ENCODE measurements at places on chromosomes 3 and 15.

DNA sequence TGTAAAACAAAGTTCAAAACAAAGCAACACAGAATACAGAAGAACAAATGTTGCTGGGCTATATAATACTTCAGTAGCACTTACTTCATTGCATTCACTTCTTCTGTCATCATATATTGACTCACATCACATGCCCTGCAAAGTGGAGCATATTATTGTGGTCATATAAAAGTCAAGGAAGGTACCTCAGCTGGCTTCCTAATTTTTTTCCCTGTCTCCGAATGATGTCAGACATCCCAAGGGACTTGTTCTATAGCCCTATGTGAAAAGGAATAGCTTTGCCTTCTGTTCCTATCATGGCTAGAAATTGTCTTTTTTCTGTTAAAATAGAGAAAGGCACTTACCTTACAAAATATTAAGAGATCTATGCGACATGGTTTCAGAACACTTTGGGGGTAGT lies 109.4 kb downstream of the LRTM1 start:
- DNase-seq: no peak

DNA sequence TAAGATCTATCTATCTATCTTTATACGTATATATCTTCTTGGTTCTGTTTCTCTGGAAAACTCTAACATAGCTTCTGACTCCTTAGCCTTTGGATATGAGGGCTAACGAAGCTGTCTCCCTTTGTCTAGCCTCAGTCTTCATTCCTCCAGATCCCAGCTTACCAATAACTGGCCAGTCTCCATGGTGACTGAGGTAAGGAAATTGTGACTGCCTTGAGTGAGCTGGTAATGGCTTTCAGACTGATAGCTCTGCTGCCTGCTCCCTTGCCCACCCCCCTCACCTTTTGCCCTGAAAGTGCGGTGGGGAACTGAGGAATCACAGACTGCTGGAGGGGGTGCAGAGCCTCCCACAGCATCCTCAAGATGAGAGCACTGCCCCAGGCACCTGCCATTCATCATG lies 65.8 kb upstream of the ABHD17C start:
- no peak for DNase-seq

GRCh38 chr3:36635731-36636130 lies 128.6 kb downstream of the DCLK3 start:
- no peak for DNase-seq

DNA sequence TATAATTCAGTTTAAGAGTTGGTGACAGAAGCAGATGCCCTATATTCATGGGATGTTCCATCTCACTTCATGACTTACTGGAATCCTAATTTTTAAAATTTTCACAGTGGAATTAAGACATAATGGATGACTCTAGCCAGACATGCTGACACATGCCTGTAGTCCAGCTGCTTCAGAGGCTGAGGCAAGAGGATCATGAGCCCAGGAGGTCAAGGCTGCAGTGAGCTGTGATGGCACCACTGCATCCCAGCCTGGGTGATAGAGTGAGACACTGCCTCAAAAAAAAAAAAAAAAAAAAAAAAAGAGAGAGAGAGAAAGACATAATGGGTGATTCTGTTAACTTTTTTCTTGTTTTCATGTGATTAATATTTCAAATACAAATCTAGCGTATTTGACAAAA lies 123.6 kb downstream of the KLHL25 start:
- no peak for DNase-seq

DNA sequence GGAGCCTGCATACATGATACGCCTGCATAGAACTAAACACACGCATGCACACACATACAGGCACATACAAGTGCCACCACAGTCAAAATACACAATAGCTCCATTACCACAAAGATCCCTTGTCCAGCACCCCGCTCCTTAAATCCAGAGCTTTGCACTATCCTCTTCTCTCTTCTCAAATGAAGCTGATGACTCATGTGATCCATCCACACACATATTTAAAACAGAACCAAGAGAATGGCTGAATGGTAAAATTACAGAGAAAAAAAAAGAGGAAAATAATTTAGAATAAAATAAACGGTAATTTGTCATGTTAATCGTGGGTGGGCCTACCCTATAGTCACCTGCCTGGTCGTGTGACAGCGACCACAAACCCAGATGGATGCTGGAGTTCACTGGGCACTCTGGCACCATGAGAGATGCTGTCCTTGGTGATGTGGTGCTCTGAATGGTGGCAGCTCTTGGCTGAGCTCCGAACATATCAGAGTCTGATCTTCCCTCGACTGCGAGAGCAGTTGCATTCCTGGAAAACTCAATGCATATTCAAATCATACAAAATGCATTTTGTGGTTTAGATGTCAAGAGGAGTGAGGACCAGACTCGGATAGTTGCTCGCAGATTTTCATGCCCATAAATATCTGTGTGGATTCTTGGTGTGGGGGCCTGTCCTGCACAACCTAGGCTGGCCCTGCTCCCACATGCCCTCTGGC lies 8.9 kb downstream of the IQSEC1 start:
- no peak for DNase-seq

DNA sequence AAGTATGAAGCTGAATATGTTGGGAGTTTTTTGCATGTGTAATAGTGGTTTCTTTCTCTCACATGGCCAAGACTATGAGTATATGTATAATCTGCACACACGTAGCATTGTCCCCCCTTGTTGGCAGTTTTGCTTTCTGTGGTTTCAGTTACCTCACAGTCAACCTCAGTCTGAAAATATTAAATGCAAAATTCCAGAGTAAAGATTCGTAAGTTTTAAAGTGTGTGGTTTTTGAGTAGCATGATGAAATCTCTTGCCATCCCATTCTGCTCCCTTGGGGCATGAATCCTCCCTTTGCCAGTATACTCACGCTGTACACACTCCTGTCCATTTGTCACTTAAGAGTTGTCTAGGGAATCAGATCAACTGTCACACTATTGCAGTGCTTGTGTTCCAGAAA lies 742.0 kb upstream of the CCDC54 start:
- DNase-seq: no peak

GRCh38 chr3:146972726-146973125 lies 367.6 kb upstream of the PLSCR5 start:
- no peak for DNase-seq

DNA sequence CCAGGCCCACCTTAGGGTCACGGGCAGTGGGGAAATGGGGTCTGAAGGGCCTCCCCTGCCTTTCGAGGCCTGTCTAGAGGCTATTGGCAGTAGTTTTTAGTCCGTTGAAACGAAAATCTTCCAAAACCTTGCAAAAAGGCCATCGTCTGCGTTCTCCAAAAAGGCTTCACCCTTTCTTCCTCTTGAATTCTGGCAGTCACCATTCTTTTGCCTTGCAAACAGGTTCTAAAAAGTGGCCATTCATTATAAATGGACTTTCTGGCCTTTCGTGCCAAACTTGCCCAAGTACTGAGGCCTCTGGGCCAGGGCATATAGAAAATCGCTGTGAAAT lies 367 bp upstream of the TARS3 start:
- no peak for DNase-seq

DNA sequence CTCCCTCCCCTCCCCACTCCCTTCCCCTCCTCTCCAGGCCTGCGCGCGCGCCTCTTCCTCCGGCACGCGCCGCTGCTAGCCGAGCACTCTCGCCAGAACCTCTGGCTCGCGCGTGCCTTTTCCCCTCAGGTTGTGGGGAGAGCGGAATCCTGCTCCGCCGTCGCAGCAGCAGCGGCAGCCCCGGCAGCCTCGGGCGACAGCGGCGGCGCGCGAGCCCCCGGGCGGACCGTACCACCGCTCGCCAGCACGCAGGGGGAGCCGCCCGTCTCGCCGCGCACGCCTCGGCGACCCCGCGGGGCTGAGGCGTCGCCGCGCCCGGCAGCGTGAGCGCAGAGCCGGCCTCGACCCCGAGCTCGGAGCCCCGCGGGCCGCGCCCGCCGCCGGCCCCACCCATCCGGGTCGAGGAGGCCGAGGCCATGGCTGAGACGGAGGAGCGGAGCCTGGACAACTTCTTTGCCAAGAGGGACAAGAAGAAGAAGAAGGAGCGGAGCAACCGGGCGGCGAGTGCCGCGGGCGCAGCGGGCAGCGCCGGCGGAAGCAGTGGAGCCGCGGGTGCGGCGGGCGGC lies at the start of gene CDV3:
TSS of gene CDV3 (plus strand) at position 58 of the 566 bp plus-strand sequence. CDS start at position 417, 359 bp downstream.
- DNase-seq: no peak

DNA sequence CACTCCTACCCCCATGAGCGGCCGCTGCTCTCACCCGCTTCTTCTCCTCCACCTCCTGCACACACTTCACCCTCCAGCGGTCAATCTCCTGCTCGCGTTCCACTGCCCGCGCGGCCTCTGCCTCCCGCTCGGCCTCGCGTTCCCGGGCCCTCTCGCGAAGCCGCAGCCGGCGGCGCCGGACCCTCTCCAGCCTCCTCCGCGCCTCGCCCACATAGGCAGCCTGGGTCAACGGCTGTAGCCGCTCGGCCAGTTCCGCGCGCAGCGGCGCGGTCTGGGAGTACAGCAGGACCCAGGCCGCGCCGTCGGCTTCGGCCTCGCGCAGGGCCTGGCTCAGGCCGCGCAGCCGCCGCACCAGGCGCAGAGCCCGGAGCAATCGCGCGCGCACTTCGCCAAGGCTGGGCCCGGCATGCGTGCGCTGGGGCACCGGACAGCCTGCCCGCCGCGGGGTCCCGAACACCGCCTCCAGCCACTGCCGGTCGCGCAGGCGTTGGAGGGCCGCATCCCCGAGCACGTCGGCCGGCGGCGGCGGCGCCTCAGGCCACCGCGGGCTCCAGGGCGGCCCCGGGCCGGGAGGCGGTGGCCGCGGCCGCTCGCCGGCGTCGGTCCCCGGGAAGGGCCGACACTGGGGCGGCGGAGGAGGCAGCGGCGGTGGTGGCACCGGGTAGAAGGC lies 595 bp downstream of the PDCD7 start:
- DNase-seq: no peak

DNA sequence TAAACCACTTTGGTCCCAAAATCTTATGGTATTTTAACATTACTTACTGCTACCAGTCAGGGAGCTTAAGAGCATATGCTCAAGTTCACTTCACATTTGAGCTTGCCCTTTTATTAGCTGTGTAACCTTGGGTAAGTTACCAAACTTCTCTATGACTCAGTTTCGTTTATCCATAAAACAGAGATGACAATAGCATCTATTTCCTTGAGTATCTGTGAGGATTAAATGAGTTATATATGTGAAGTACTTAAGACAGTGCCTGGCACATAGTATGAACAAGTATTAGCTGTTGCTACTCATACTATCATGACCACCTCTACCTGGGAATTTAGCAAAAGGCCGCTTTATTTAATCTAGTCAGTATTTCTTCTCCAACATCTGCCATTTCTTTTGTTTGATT lies 5.9 kb downstream of the ATOSA start:
- DNase-seq: no peak

DNA sequence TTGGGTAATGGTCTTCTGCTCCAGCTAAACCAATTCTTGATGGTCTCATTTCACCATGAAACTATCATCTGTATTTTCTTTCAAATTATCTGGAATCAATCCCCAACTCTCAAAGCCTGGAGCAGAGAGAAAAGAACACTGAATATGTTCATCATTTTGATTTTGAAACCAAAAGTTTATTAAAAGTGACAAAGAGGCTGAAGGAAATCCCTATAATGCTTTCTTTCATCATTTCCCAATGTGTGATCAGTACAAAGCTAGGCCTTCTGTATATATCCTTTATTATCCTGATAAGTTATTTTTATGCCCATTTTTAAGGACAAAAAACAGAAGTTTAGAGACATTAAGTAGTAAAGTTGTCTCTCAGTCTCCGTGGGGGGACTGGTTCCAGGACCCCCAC lies 50.1 kb upstream of the MBNL1 start:
- DNase-seq: no peak

GRCh38 chr3:45666757-45667431 lies 22.3 kb upstream of the SACM1L start:
- no peak for DNase-seq

GRCh38 chr3:9951598-9951961 lies 628 bp downstream of the PRRT3 start:
- no peak for DNase-seq

- DNase-seq: no peak
Observed at GRCh38 chr3:71104976-71105375, 478.6 kb downstream of the FOXP1 start.

GRCh38 chr3:13348661-13349396 lies 71.3 kb downstream of the NUP210 start:
- no peak for DNase-seq

- no peak for DNase-seq
Observed at GRCh38 chr15:76150971-76151598, 91.3 kb downstream of the TMEM266 start.

DNA sequence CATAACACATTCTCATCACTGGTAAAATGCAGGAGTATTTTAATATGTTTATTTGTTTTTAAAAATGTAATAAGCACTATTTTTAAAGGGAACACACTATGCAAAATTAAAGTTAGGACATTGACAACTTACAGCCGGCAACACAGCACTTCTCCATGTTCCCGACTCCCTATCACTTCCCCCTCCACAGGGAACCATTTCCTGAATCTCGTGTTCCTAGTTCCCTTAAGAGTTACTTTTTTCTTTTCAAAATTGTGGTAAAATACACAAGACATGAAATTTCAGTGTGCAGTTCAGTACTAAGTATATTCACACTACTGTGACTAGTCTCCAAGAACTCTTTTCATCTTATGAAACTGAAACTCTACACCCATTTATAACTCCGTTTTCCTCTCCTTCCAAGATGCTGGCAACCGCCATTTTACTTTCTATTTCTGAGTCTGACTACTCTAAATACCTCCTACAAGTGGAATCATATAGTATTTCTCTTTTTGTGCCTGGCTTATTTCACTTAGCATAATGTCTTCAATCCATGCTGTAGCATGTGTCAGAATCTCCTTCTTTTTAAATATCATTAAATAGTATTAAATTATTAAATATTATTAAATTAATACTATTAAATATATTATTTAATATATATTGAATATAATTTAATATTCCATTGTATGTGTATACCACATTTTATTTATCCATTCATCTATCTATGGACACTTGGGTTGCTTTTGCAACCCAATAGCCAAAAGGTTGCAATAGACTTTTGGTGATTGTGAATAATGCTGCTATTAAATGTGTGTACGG lies 25.9 kb upstream of the UBE2Q2 start:
- DNase-seq: no peak

- no peak for DNase-seq
Observed at GRCh38 chr3:58084788-58085543, 76.7 kb downstream of the FLNB start.

DNA sequence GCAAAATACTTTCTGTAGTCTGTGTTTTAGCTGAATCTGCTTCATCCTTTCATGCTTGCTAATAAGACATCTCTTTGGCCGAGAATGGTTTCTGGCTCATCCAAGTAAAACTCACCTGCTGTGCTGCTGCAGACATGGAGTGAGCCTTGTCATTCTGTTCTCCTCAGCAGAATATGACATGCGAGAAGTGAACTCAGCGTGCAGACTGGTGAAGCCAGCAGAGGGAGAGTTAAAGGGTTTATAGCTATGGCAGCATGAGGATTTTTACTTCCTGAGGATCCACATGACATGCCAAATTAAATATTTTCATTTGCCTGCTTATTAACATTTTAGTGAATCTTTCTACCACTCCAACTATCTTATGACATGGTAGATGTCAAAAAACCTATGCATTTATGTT lies 658.4 kb upstream of the NECTIN3 start:
- no peak for DNase-seq

DNA sequence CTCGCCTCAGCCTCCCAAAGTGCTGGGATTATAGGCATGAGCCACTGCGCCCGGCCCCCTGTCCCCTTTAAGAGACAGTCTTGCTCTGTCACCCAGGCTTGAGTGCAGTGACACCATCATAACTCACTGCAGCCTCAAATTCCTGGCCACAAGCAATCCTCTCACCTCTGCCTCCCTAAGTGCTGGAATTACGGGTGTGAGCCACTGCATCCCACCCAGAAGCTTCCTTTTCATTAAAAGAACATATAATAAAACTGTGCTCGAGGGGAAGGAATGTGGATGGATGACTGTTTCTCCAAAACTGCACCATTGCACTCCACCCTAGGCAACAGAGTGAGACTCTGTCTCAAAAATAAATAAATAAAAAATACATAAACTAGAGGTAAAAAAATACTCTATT lies 70.1 kb downstream of the NCEH1 start:
- DNase-seq: no peak
